ENCODE measurements at places on chromosomes 11 and 22.

- no peak for DNase-seq
Observed at GRCh38 chr11:128022007-128022368, 565.4 kb downstream of the ETS1 start.

GRCh38 chr11:14380947-14381561, 22.1 kb upstream of the RRAS2 start:
- DNase-seq = peak; percentile 16

- DNase-seq = no peak
Observed at GRCh38 chr11:4522339-4522738, 22.7 kb upstream of the OR52M1 start.

DNA sequence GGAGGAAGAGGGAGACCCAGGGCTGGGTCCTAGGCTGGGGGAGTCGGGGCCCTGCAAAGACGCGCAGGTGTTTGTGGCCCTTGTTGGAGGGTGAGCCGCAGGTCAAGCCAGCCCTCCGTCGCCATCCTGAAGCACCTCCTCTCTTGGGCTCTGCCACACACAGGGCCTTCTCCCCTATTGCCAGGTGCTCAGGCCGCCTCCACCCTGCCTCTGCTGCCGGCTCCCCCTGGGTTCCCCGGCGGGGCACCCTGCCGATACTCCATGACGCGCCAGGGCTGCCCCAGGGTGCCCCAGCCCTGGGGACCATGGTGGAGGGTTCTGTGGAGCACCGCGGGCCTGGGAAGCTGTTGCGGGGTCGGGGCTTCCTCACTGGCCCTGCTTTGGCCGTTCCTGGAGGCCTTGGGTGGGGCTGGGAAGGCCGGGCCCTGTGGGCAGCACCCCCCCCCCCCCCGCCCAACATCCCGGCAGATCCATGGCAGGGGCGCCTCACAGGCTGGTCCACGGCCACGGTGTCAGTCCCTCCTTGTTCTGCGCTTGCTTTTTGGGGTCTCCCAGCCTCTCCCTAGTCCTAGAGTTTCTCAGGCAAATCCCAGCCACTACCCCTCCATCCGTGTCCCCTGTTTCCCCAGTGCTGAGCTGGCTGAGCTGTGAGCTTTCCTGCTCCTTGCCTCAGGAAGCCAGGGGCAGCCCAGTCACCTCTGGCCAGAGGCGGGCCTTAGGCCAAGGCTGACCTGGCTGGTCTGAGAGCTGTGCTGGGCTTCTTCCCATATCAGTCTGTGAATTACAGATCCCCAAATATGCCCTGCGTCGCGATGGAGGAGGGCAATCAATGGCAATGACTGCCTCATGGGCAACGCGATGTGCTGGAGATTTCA, 2.3 kb upstream of the ADORA2A start:
- DNase-seq = no peak

GRCh38 chr22:29093501-29094300, 20.9 kb downstream of the KREMEN1 start:
- DNase-seq = no peak

DNA sequence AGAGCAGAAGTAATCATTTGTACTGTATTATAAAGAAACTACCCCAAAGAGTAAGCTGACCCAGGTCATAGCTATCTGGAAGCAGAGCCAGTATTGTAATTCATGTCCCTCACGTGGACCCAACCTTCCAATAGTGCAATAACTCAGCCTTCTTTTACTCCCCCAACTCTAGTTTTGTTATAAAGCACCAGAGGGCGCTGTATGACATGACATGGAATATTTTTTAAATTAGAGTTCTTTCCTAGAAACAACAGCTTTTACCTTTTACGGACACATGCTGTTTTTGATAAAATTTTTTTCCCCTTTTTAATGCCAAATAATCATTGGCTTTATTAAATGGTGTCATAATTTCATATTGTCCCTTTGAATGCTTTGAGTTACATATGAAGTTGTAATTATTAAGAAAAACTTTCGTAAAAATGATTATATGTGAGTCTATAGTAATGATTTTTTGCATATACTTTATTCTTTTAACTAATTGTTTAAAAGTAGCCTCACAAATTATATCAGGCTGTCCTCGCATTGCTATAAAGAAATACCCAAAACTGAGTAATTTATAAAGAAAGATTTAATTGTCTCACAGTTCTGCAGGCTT, 76.9 kb downstream of the DKK3 start:
- DNase-seq = no peak

- DNase-seq = no peak
Observed at GRCh38 chr22:38570779-38571364, 889 bp upstream of the DMC1 start.

- no peak for DNase-seq
Observed at GRCh38 chr11:3808861-3809623, 682 bp downstream of the PGAP2 start.

GRCh38 chr11:19398772-19399527, 158.2 kb upstream of the E2F8 start:
- no peak for DNase-seq

DNA sequence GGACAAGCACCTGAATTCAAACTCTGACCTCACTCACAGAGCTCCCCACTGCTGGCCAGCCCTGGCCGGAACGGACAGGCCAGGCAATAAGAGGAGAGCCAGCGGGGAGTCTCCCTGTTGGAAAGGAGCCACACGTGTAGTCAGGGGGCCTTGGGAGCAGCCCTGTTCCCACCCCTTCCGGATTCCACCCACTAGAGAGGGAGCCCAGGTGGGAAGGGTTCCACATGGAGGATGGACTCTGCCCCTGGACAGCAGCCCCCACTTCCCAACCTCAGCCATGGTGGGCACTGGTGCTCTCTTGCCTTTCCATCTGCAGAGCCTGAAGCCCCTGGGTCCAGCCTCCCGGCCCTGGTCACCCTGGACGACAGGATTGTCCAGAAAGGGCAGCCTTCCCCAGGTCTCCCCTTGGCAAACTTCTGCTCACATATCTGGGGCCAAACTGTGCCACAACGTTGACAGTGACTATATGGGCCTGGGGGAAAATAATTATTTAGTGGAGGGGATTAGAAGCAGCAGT, 7.5 kb upstream of the APOBEC3A start:
- no peak for DNase-seq

DNA sequence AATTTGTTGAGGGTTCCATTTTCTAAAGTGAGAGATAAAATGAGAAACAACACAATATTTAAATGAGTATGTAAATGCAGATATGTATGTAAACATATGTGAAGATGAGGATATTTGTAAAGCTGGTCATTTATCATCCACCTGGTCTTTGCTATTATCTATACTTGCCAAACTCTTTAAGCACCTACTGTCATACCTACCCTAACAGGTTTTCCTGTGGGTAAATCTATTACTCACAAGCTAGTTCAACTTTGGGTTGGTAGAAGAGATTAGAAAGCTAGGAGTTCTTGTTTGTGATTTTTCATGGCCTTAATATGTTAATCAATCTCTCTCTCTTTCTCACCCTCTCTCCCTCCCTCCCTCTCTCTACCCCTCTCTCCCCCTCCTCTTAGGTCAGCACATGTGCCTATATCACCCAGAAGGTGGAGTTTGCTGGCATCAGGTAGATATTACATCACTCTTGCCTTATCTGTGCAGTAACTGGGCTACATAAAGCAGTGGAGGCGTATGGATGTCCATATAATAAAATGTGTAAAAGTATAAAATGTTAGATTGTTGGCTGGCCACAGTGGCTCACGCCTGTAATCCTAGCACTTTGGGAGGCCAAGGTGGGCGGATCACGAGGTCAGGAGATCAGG, 14.7 kb downstream of the DEPDC5 start:
- no peak for DNase-seq

DNA sequence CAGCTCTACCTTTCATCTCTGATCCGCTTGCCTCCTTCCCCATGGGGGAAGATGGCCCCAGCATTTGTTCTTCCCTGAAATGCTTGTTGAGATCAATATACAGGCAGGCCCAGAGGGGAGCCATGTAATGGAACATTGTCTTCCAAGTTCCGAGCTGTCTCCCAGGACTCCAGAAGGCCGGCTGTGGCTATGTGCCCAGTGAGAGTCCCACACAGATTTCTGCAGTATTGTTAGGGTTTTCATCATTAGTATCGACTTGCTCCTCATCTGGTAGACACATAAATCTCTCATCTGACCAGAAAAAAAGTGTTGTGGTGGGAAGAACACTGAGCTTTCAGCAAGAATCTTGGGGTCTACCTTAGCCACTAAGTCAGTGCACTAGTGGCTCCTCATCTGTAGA, 163.4 kb downstream of the TRIM29 start:
- no peak for DNase-seq

GRCh38 chr11:108115500-108116140, 5.7 kb upstream of the ACAT1 start:
- DNase-seq = no peak

GRCh38 chr22:39498368-39498767, 3.7 kb upstream of the MIEF1 start:
- no peak for DNase-seq

GRCh38 chr22:46031965-46032851, 55.2 kb upstream of the WNT7B start:
- DNase-seq = no peak

DNA sequence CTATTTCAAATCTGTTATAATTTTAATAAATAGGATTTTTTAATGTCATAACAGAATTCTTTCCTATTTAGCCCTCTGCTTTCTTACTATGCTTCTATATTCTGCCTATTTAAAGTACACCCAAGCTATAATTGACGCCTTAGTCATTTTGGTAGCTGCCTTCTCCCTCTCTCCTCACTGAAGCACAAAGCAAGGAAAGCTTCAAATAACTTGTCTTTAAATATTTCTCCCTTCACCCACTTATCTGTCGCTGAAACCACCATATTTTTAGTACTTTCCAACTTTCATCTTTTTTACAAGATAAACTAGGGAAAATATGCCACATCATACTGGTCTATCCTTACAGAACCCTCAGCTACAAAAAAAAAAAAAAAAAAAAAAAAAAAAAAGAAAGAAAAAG, 127.9 kb downstream of the ENTHD1 start:
- DNase-seq = no peak

DNA sequence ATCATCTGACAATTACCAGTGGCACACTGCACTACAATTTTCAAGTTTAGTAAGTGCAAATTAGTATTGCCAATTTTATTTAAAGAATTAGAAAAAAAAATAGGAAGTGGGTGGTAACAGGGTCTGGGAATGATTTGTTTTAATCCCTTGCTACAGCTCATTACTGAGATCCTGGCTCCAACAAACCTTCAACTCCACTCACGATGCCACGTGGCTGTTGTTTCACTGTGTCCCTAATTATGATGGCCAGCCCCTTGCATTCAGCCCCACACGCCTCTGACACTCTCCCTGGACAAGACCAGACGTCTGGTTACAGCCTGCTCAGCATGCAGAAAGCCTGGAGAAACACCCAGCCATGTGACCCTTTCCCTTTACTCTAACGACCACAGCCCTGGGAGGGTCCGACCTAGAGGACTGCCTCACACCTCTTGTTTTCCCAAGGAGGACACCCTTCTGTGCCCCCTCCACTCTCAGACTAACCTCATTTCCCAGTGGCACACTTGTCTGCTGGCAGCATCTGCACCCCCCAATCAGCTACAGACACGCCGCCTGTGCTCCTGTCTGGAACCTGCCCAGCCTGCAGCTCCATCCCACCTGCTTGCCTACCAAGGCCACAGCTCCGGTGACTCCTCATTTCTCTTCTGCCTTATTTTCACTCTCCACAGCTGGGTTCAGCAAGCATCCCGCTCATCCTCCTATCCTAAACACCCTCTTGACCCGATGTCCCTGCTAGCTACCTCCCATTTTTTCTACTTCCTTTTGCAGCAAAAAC, 18.5 kb upstream of the SLC25A1 start:
- no peak for DNase-seq

DNA sequence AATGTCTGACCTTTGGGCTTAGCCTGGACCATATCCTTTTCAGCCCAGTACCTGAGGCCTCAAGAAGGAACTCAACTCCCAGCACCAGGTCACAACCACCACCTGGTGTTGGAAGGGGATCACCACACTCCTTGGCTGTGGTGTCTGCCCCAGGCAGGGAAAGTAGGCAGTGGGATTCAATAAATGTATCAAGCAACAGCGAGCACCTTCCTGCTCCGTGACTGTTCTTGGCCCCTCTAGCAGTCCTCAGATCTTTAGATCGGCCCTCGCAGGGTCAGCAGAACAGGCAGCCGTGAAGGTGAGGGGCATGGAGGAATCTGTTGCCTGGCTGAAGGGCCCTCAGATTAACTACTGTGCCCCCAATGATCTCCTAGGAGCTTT, 15.9 kb downstream of the ARFGAP2 start:
- no peak for DNase-seq

DNA sequence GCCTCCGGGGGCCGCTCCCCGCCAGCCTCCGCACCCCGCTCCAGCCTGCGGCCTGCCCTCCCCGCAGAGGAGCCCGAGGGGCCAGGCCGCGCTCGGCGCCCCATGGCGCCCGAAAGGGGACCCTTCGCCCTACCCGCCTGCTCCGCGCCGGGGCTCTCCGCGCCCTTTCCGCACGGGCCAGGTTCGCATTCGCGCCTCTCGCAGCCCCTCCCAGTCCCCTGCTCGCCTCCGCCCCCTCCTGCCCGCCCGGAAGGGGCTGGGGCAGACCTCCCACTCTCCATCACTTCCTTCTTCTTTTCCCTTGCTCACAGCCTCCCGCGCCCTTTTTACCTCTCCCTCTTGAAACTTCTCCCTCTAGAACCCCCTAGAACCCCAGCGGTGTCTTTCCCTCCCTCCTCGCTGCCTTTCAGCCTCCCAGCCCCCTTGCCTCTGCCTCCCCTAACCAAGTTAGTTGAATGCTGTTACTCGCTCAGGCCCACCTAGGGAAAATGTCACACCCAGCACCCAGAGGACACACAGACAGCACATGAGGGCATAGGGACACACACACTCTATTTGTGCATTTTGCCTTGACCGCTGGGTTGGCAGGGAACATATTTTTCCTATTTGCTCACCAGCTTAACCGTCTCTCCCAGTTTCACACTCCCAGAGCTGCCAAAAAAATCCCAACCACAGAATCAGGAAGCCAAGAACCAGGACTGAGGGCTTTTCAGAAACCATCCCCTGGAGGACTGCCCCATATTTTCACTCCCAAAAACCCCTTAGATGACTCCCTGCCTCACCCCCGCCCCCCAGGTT, at the start of gene SLC43A3:
Gene SLC43A3, minus strand, starts transcription at position 193 of the 798 bp plus-strand sequence. CDS start 949 bp downstream, outside the sequence.
- no peak for DNase-seq

DNA sequence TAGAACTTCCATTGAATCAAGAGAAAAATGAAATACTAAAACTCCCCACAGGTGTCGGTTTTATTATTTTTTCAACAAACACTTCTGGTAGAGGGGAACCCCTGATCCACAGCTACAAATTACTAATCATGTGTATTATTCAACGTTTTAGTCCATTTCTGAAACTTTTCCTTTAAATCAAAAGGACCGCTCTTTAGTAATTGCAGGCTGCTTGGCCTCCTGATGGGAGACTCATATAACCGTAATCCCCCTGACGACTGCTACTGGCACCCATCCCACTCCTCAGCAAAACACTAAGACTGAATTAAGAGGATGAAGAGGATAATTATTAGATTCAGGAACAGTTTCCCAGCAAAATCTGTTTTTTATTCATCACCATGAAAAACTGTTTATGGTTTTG, 46.4 kb downstream of the PAX6 start:
- no peak for DNase-seq

GRCh38 chr11:124758355-124759265, 3.5 kb downstream of the ESAM start:
- DNase-seq = peak; percentile 27

GRCh38 chr11:125085301-125086081, 22.4 kb downstream of the SLC37A2 start:
- DNase-seq = no peak
